ENCODE measurements at places on chromosomes 1 and 21. TPM values are rescaled to one million over a fixed set of nuclear protein-coding genes. Genes with fewer than 3 reads are reported as not detected.
A peak's percentile ranks its signal among the peaks of the same experiment; 100 is the strongest.

Gene FMO4
- total RNA-seq = 2.5 TPM

Gene MAP3K7CL
- 0.95 TPM for total RNA-seq

DNA sequence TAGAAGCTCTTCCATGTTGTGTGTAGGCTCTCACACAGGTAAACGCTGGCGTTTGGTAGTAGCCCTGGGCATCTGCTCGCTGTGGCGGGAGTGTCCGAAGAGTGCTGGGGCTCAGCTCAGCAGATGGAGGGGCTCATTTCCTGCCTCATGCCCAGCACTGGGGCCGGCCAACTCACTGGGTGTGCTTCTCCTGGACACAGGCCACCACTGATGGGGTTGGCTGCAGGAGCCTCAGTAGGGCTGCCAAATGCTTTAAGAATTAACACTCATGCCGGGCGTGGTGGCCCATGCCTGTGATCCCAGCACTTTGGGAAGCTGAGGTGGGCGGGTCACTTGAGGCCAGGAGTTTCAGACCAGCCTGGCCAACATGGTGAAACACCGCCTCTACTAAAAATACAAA lies 20.9 kb downstream of the UQCRHL start:
- no peak overlapping the region for H3K4me3 ChIP-seq
- no peaks in the 10 kb centered on the region for H3K4me1 ChIP-seq
- no peak overlapping the region for H3K27ac ChIP-seq
- H3K27me3 ChIP-seq = no peaks in the 10 kb centered on the region
- no peak for DNase-seq

Gene OVAAL
- not detected for total RNA-seq

Gene GNPAT
- 56.5 TPM for total RNA-seq

DNA sequence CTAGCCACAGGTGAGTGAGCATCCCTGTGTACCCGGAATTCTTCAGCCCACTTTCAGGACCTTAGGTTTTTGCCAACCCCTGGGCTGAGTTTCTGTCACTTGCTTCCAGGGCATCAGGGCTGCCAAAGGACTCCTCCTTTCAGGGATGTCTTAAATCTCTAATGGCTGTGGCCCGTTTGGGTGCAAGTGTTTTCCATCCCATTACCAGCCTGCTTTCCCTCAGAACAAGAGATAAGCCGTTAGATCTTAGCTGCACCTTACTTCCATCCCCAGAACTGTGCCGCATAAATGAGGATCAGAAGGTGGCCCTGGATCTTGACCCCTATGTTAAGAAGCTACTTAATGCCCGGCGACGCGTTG lies 652 bp downstream of the SNAPIN start:
- peak overlapping the region; percentile 85 for H3K4me3 ChIP-seq
- peaks cover 5% of the 10 kb centered on the region for H3K4me1 ChIP-seq
- H3K27ac ChIP-seq = no peak overlapping the region
- H3K36me3 ChIP-seq = peaks cover 34% of the 10 kb centered on the region
- no peaks in the 10 kb centered on the region for H3K27me3 ChIP-seq

Gene XCL1
- 1.1 TPM for total RNA-seq

Gene C1QA
- not detected for total RNA-seq

- H3K4me1 ChIP-seq = no peaks in the 10 kb centered on the region
- peaks cover 28% of the 10 kb centered on the region for H3K27me3 ChIP-seq
- no peaks in the 10 kb centered on the region for H3K36me3 ChIP-seq
- DNase-seq = no peak
- no peak overlapping the region for H3K27ac ChIP-seq
Observed at GRCh38 chr1:19289244-19289643, 674 bp upstream of the AKR7A3 start.

Gene IVL
- not detected for total RNA-seq

DNA sequence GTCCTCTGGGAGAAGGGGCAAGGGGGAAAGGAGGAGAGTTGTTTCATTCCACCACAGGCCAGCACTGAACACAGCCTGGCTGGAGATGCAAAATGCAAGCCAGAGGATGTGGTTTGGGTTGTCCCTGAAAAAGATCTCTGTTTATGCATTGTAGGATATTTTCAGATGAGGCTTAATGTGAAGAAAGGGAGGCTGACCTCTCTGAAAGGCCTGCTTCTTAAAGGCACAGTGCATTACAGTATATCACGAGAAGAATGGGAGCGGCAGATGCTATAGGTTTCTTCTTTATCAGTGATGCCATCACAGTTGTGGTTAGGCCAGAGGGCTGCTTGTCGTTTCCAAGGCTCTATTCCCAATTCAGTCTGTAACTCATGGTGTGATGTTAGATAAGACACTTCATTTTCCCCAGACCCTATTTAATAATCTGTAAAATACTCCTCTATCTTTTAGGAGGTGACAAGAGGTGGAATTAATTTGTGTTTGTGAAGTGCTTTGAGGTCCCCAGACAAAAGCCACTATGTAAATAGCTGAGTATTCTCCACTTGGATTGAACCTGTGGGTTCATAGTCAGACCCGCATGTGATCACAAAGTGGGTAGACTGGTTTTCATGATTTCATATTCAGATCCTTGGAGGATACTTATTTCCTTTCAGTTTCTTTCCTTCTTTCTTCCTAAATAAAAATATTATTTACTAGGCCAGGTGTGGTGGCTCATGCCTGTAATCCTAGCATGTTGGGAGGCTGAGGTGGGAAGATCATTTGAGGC lies 76.5 kb upstream of the WDR26 start:
- no peak overlapping the region for H3K27ac ChIP-seq
- H3K27me3 ChIP-seq = no peaks in the 10 kb centered on the region
- DNase-seq = no peak
- no peaks in the 10 kb centered on the region for H3K36me3 ChIP-seq
- H3K4me1 ChIP-seq = no peaks in the 10 kb centered on the region

- H3K4me3 ChIP-seq = peak overlapping the region; percentile 71
- H3K4me1 ChIP-seq = no peaks in the 10 kb centered on the region
- no peak for DNase-seq
- H3K27ac ChIP-seq = no peak overlapping the region
- no peaks in the 10 kb centered on the region for H3K27me3 ChIP-seq
Observed at GRCh38 chr1:185632659-185633423, 101.3 kb upstream of the HMCN1 start.

DNA sequence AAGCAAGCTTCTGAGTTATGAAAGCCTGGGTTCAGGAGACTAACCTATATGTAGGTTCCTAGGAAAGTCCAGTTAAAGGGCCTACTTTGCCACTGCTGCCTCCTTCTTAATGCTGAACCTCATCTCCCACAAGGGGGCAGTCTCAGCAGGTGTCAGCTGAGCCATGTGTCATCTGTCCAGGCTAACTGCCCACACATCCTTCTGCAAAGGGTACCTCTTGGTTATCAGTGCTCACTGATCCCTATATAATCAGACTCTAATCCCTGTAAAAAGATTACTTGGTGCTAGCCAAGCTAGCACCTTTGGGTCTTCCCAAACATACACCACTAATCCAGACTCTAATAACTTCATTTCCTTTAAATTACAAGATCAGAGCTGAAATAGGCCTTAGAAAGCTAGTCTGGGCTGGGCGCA lies 9.0 kb downstream of the PRDX1 start:
- DNase-seq = peak; percentile 90
- no peak overlapping the region for H3K27ac ChIP-seq
- H3K4me3 ChIP-seq = no peak overlapping the region
- no peaks in the 10 kb centered on the region for H3K27me3 ChIP-seq
- H3K4me1 ChIP-seq = peaks cover 20% of the 10 kb centered on the region

DNA sequence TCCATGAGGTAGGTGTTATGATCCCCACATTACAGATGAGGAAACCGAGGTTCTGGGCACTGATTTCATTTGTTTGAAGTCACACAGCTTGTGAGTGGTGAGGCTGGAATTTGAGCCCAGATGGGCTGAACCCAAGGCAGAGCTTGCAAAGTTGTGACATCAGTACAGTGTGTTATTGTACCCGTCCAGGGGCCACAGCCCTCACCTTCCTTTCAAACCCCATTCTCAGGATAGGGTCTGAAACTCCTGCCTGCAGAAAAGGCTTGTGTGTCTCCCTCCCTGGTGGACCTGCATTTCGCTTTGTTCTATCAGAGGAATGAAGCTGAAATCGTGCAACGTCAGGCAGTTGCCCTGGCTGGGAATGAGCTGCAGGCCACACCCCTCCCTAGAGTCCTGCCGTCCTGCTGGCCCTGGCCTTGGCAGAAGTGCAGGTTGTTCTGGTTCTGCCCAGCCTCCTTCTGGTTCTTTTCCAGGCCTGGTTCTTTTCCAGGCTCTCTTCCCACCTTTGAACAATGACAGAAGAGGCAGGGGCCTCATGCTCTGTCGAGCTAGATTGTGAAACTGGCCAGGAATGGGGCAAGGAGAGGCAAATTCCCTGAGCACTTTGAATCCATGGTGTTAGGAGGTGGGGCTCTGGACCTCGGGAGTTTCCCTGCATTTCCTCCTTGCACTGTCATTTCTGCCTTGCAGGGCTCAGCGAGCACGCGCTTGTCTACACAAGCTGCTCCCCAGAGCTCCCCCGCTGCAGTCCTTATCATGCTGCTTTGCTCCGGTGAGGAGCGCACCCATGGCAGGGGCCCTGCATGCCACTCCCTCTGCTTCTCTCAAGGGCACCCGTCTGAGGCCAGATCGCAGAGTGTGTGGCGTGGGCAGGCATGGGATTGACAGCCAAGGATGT lies 8.2 kb upstream of the MYOM3 start:
- no peaks in the 10 kb centered on the region for H3K4me1 ChIP-seq
- no peak overlapping the region for H3K27ac ChIP-seq
- DNase-seq = no peak
- H3K4me3 ChIP-seq = no peak overlapping the region
- H3K36me3 ChIP-seq = no peaks in the 10 kb centered on the region
